ENCODE measurements at places on chromosomes 3 and 15.
A peak's percentile ranks its signal among the peaks of the same experiment; 100 is the strongest.

DNA sequence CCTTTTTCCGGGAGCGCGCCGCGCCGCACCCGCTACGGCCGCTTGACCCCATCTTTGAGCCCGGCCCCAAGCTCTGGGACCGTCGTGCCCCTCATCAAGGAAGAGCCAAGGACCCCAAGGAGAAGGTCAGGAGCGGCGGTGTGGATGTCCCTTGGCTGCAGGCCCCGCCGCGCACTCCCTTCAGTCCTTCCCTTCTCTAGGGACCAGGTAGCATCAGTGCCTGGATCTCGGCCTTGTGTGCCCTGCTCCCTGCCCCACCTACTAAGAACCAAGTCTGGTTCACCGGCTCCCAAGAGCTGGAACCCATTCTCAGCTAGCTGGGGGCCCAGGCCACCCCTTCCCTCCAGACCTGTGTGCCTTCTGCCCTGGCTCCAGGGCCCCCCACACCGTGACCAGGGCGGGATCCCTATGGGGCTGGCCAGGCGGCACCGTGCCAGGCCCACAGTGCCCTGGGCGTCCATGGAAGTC lies 69.3 kb upstream of the CGNL1 start:
- DNase-seq: no peak

GRCh38 chr3:183949690-183950089 lies 65.0 kb upstream of the PARL start:
- no peak for DNase-seq

DNA sequence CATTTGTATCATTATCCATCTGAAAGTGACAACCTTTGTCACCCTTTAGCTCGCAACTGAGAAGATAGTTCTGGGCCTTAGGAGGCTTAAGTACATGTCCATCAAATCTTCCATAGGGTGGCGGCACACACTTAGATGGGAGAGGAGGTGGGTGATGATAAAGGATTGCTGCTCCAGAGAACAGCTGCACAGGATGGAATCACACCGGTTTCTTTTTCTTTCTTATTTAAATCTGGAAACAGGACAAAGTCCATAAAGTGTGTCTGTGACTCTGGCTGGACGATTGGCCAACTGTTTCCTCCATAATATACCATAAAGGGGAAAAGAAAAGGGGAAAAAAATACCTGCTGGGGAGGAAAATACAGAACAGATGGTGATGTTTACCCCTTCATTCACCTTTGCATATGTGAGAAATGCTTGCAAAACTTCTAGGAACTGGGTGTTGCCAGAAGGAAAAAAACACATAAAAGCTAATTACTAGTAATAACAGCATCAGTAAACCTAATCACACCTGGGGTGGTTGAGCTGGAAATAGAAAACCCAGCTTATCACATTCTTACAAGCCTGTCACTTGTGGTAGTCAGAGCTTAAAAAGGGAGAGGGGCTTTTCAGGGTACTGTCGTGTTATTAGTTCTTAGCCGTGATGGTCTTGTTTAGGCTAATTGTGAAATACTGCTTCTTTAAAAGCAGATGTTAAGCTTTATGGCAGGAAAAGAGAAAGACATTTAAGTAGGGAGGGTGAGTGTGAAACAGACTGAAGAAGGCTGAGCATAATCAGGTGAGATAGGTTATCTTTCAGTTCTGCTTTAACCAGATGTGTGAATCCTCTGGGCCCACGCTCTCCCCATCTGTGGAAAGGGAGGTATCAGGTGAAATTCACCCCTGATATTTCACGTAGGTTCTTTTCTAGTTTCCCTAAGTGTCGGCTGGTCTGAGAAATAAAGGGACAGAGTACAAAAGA lies 16.7 kb downstream of the C2CD4A start:
- no peak for DNase-seq

DNA sequence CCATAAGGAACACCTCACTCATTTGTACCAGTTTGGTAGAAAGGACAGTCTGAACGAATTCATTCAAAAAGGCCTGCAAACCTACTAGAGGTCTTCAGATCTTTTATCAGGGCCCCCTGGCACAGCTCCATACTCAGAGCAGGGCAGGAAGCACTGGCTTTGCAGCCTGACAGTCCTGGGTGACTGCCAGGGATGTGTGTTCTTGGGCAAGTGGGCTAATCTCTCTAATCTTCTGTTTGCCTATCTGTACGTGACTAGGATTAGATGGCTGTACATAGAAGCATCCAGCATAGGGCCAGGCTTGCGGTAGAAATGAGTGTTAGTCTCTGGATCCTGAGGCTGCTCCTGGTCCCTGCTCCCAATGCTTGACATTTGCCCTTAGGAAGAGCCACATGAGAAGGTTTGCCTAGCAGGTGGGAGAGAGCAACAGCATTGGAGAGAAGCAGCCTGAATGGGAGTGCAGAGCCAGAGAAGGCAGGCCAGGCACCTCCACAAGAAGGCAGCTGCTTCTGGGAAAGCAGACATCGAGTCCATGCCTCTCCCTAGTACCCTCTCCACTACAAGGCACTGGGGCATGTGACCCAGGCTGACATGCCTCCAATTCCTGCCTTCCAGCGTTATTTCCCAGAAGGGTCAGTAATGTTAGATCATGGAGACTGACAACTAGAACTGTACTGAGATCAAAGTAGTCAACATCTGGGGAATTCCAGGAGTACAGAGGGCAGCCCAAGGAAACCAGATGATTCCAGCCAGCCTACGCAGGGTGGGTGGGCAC lies 1.0 kb upstream of the CXCR6 start:
- DNase-seq: no peak

DNA sequence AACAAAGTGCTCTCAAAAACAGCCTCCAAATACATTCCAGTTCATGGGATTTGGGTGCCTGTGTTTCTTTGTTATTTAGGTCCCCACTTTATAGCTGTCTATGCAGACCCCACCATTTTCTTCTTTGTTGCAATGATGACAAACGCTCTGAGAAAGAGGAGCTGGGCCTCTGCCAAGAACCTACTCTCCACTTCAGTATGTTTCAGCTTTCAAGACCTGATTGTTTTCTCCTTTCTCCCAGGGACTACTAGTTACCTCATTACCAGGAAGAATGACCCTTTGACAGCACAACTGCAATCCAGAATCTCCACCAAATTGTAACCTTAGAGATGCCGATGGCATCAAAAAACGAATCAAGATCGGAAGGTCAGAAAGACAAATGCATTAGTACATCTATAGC lies 236.8 kb downstream of the MEIS2 start:
- no peak for DNase-seq

GRCh38 chr3:77147836-77148578 lies 108.1 kb downstream of the ROBO2 start:
- no peak for DNase-seq

- DNase-seq: no peak
Observed at GRCh38 chr15:51111061-51111460, 16.4 kb upstream of the TNFAIP8L3 start.

DNA sequence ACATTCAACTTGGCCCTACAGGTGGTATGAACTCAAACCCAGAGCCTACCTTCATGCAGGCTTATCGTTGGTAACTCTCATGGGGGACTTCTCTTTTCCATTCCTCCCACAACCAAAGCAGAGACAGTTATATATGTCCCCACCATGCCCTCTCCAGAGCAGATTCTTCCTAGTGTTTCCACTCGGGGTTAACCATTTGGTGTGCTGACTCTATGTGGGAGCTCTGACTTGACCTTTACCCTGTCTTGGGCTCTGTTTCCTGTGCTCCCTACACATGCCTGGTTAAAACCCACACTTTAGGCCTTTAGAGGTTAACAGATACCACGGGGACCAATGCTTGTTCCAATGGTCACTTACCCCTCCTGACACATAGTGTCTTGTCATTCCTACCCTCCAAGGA lies 80.7 kb downstream of the FSIP1 start:
- DNase-seq: no peak

- DNase-seq: no peak
Observed at GRCh38 chr3:48215876-48216275, 7.4 kb upstream of the CAMP start.

GRCh38 chr15:92819278-92820235 lies 80.6 kb upstream of the CHD2 start:
- peak; percentile 30 for DNase-seq

DNA sequence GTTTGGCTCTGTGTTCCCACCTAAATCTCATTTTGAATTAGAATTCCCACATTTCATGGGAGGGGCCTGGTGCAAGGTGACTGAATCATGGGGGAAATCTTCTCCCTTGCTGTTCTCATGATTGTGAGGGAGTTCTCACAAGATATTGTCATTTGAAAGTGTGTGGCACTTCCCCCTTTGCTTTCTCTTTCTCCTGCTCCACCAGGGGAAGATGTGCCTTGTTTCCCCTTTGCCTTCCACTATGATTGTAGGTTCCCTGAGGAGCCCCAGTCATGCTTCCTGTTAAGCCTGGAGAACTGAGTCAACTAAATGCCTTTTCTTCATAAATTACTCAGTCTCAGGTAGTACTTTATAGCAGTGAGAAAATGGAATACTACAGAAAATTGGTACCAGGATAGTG lies 157.2 kb upstream of the TPRG1 start:
- DNase-seq: no peak

- no peak for DNase-seq
Observed at GRCh38 chr15:68310178-68310803, 32.7 kb downstream of the FEM1B start.

DNA sequence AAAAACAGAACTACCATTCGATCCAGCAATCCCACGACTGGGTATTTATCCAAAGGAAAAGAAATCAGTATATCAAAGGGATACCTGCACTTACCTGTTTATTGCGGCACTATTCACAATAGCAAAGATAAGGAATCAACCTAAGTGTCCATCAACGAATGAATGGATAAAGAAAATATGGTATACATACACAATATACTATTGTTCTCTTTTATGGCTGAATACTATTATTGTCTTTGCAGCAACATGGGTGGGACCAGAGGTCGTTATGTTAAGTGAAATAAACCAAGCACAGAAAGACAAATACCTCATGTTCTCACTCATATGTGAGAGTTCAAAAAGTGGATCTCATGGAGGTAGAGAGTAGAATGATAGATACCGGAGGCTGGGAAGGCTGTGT lies 118.3 kb upstream of the FAM3D start:
- DNase-seq: no peak

GRCh38 chr3:130378677-130379191 lies 33.3 kb downstream of the COL6A5 start:
- no peak for DNase-seq

All from CD4-positive, alpha-beta T cell treated with Interleukin-4 for 4 hours (primary cell).